ENCODE measurements at places on chromosomes 1 and 21.

DNA sequence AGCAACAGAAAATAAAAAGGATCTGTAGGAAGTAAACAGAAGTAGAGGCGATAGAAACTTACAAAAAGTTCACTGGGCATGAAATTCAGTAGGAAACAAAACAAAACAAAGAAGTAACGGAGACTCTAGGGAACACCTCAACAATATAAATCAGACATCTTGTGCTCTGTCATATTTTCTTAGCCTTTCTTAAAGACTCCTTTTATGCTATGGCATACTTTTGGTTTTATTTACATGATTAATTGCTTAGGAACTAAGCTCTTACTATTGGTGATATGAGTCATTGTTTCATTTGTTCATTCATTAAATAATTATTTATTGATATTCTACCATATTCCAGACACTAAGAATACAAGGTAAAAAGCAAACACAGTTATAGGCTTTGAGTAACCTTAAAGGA lies 126.6 kb downstream of the KCNT2 start:
- no peak for DNase-seq

- DNase-seq = no peak
These were observed 17.8 kb upstream of the CHRM3 start for GRCh38 chr1:239368436-239369109.

DNA sequence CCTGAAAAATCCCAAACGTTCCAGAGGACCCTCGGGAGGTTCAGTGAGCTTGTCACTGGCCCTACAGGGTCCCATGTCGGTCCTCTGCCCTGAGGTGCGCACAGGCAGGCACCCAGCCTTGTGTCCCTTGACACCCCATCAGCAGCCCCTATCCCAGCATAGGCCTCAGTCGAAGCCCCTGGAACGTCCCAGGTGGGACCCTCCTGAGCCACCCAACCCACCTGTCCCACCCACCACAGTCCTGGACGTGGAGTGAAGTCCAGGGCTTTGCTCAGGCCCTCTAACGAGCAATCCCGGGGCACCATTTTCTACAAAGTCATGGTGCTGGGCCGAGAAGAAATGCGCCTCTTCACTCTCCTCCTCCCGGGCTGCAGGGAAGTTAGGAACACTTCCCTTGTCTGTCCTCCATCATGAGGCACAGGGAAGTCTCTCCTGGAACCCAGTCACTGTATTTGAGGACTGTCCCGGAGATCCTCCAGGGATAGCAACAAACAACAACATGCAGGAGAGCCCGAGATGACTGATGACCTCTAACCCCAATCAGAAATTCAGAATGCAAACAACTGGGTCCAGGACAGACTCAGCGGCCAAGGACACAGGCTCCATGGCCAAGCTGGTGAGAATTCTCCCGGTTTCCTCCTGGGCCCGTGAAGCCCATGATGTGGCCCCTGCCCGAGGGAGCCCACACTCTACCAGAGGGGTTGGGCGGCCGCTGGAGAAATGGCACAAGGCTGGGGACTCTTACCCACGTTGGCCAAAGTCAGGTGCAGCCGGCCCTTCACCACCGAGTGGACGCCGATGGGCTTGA lies 105.5 kb downstream of the NPHP4 start:
- DNase-seq = no peak

GRCh38 chr1:164772635-164773034 lies 213.7 kb downstream of the PBX1 start:
- DNase-seq = peak; percentile 94

- no peak for DNase-seq
These were observed 26.7 kb downstream of the ATG4C start for GRCh38 chr1:62810420-62811274.

- DNase-seq = no peak
These were observed 136.8 kb upstream of the SGIP1 start for GRCh38 chr1:66397192-66397591.

DNA sequence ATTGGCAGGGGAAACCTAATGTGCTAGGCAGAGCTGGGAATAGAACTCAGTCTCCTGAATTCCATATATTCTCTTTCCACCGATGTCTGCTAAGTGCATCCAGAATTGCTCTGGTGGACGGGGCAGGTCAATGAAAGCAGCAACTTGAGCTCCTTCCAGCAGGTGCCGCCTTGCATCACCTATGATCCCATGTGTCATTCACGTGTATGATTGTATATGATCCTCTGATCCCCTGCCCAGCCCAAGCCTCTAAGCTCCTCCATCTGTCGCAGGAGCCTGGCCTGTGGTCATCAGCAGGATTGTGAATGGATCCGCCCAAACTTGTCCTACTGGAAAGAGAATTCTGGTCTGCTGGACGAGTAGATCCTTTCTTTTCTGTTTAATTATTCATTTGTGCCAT lies 13.1 kb downstream of the ACTA1 start:
- no peak for DNase-seq

- DNase-seq = no peak
These were observed 41.0 kb upstream of the LIN9 start for GRCh38 chr1:226349801-226350518.

- DNase-seq = peak; percentile 82
These were observed 96.6 kb downstream of the SEC16B start for GRCh38 chr1:177873238-177873637.

GRCh38 chr1:202123336-202123813 lies 658 bp downstream of the GPR37L1 start:
- DNase-seq = no peak

DNA sequence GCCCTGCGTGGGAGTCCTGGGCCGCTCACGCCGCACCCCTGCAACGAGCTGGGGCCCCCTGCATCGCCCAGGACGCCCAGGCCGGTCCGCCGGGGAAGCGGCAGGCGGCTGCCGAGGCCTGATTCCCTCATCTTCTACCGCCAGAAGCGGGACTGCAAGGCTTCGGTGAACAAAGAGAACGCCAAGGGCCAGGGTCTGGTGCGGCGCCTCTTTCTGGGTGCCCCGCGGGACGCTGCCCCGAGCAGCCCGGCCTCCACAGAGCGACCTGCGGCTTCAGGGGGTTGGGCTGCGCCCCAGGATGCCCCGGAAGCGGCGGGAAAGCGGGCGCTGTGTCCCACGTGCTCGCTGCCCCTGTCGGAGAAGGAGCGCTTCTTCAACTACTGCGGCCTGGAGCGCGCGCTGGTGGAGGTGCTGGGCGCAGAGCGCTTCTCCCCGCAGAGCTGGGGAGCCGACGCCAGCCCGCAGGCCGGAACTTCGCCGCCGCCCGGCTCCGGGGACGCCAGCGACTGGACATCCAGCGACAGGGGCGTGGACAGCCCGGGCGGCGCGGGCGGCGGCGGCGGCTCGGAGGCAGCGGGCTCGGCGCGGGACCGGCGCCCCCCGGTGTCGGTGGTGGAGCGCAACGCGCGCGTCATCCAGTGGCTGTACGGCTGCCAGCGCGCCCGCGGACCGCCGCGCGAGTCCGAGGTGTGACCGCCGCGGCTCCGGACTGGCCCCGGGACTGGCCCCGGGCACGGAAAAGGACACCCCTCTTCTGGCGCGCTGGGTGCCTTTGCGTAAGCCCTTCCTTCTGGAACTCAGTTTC lies 2.7 kb downstream of the FAM110D start:
- peak; percentile 71 for DNase-seq

GRCh38 chr1:30801771-30802198 lies 44.2 kb upstream of the LAPTM5 start:
- peak; percentile 68 for DNase-seq

- DNase-seq = no peak
These were observed 8.5 kb downstream of the SH3BGRL3 start for GRCh38 chr1:26288311-26288941.

GRCh38 chr1:93675931-93676330 lies 5.7 kb downstream of the BCAR3 start:
- peak; percentile 45 for DNase-seq

- DNase-seq = peak; percentile 39
These were observed 137.7 kb downstream of the SETD4 start for GRCh38 chr21:35922618-35923017.

DNA sequence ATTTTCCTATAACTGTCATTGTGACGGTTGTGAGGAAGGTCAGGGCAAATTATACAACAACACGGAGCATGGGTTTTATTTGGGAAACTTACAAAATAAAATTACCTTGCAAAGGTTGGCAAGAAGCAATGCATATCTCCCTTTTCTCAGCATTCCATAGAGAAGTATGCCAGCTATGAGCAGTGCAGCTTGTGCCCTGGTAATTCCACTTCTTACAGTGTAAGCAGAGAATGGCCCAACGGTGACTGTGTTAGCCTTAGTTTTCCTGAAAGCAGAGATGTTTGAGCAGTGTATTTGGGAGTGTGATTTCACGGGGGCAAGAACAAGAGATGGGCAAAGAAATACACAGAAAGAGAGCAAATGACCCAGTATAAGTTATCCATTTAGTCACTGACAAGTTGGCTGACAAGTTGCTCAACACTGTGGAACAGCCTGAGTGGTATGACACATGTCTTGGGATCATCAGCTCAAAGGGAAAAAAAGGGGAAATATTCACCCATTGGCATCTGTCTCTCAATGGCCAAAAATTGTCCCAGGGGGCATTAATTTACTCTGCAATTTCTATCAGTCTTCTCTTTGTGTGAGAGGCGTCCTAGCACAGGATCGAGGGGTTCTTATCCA lies 210.9 kb upstream of the NRIP1 start:
- no peak for DNase-seq
